Fibroblast of lung (primary cell): ENCODE measurements at places on chromosomes 4 and X. TPM values are rescaled to one million over a fixed set of nuclear protein-coding genes. Genes with fewer than 3 reads are reported as not detected.

DNA sequence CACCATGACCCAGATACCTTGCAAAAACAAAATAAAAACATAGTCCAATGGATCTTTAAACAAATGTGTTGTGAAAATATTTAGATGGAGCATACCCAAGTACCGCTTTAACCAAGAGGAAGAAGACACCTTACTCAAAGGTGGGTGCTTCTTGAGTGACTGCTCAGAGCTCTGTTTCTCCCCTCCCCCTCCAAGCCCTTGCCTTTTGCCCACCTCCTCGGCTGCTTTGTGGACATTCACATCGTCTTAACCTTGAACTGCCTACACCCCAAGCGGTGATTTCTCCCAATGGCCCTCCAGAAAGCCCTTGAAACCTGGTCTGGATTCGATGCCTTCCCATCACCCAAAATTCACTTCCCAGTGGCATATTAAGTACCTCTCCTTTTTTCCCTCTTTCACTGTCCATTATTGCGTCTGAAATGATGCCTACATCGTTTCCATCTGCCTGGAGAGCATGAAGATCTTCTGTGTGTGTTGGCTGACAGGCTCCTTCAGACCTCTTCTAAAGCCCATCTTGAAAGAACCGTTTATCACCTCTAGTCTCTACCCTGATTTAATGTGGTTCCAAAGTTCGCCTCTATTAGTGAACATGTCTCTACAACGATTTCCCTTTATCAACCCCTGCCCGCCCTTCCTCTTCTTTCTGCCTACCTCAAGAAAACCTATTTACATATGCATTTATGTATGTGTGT is 968 bp downstream of the GPRIN3 start:
- peaks cover 16% of the 10 kb centered on the region for H3K27me3 ChIP-seq
- H3K27ac ChIP-seq, result no peak overlapping the region
- H3K4me1 ChIP-seq, result no peaks in the 10 kb centered on the region
- H3K4me3 ChIP-seq, result no peak overlapping the region

- H3K4me3 ChIP-seq, result no peak overlapping the region
- H3K27me3 ChIP-seq, result no peaks in the 10 kb centered on the region
- no peak for DNase-seq
- no peak overlapping the region for H3K27ac ChIP-seq
- no peaks in the 10 kb centered on the region for H3K4me1 ChIP-seq
These were observed 41.1 kb upstream of the MGST2 start for GRCh38 chr4:139624441-139625092.

Gene TKTL2
- not detected in 2 replicates for total RNA-seq

GRCh38 chr4:73139991-73140390 is 70.5 kb upstream of the COX18 start:
- H3K27ac ChIP-seq, result no peak overlapping the region
- DNase-seq, result no peak
- H3K27me3 ChIP-seq, result no peaks in the 10 kb centered on the region
- H3K36me3 ChIP-seq, result peaks cover 11% of the 10 kb centered on the region
- H3K4me1 ChIP-seq, result no peaks in the 10 kb centered on the region

DNA sequence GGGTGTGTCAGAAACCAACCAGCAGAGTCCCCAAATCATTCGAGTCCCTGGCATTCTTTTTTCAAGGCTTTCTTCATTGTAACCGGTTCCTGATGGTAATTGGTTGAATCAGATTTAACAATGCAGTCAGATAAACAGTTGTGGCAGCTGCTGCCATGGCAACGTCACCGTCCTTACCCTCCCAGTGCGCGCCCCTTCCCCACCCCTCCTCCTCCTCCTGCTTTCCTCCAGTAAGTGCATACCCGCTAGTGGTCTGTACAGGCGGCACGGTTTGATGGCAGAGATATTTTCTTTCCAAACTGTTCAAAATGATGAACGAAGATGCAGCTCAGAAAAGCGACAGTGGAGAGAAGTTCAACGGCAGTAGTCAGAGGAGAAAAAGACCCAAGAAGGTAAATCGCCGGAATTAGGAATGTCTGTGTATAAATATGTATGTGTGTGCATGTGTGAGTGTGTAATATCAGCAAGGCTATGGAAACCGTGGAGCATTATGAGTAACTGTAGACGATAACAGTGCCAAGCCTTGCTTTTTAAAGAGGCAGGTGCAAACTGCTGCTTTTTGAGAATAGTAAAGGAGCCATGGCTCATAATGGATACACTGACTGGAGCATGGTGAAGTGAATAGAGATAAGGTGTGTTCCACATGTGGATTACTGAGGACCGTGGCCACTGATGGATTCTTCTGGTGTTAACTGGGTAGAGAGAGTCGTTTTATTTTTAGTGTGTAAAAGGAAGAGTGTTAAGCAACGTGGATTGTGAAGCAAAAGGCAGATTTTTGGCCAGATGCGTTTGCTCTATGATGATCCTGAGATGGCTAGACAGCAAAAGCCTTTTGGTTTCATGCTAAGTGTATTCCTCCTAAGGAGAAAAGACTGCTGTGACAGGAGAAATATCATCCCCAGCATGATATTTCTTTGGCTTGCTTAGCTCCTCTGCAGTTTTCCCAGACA is at the start of gene ANK2:
Gene ANK2, plus strand, starts transcription at position 233 of the 950 bp plus-strand sequence. Its CDS starts 76 bp downstream, at position 309.
- H3K4me3 ChIP-seq, result no peak within 1 kb of the TSS
- H3K36me3 ChIP-seq, result no peaks in the 10 kb centered on the region
- no peaks in the 10 kb centered on the region for H3K27me3 ChIP-seq

Gene KLB
- not detected in 2 replicates for total RNA-seq

- H3K27me3 ChIP-seq, result no peaks in the 10 kb centered on the region
- no peak overlapping the region for H3K27ac ChIP-seq
- H3K4me3 ChIP-seq, result no peak overlapping the region
These were observed 12.7 kb upstream of the CXCL8 start for GRCh38 chr4:73727685-73728084.

DNA sequence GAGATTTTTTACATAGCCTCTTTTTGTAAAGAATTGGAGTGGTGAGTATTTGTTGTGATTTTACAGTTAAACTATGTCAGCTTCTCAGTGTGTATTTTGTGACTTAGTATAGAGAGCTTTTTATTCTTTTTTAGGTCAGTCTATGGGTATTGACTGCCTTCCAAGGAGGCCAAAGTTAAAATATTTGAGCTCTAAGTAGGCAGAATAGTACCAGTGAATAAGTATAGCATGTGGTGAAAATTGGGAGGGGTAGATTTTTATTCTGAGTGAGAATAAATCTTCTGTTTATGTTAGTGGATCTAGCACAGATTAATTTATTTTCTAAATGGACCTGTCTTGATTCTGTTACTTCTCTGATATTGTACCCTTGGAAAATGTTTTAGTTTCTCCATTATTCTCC is 37.5 kb downstream of the HERC3 start:
- no peaks in the 10 kb centered on the region for H3K27me3 ChIP-seq
- H3K27ac ChIP-seq, result peak overlapping the region; percentile 77
- no peak overlapping the region for H3K4me3 ChIP-seq
- no peaks in the 10 kb centered on the region for H3K36me3 ChIP-seq

- H3K27ac ChIP-seq, result no peak overlapping the region
- peak; percentile 58 for DNase-seq
- H3K36me3 ChIP-seq, result no peaks in the 10 kb centered on the region
- H3K4me1 ChIP-seq, result no peaks in the 10 kb centered on the region
These were observed 124.4 kb downstream of the CHRDL1 start for GRCh38 chrX:110671068-110671803.

Gene RENBP
- 5.4 and 8.8 TPM in 2 replicates for total RNA-seq

- H3K27me3 ChIP-seq, result no peaks in the 10 kb centered on the region
- no peak overlapping the region for H3K27ac ChIP-seq
- no peak overlapping the region for H3K4me3 ChIP-seq
- DNase-seq, result no peak
These were observed 41.9 kb upstream of the ETNPPL start for GRCh38 chr4:108804648-108805273.

Gene RASGEF1B
- total RNA-seq, result 0.33 and 0.51 TPM in 2 replicates

Gene MAGEC2
- 0.17 TPM in 1 of 2 replicates, not detected in the other for total RNA-seq

Gene HTN3
- not detected in 2 replicates for total RNA-seq

DNA sequence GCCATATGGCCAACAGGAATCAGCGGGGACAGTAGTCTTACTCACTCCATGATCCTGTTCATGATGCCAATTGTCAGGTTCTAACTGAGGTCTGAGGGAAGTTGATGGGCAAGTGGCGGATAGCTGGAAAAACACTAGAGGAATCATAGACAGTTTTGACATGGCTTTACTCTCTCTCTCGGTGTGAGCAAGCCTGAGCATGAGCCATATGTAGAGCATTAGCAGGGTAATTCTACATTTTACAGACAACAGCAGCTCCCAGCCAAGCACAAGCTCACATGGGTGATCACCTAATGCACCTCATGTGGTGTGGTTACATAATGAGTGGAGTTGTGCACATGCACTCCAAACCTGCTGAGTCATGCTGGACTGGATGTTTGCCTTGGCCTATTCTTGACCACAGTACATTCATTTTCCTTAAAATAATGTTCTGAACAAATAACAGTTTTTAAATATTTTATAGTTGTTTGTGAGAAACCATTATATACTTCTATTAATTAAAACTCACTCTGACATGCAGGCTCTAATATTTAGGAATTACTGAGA is 429.2 kb downstream of the GPAT3 start:
- H3K4me1 ChIP-seq, result no peaks in the 10 kb centered on the region
- DNase-seq, result peak; percentile 72
- H3K27ac ChIP-seq, result no peak overlapping the region
- H3K4me3 ChIP-seq, result no peak overlapping the region
- no peaks in the 10 kb centered on the region for H3K27me3 ChIP-seq
- H3K36me3 ChIP-seq, result no peaks in the 10 kb centered on the region

- H3K27me3 ChIP-seq, result no peaks in the 10 kb centered on the region
- peaks cover 8% of the 10 kb centered on the region for H3K4me1 ChIP-seq
- DNase-seq, result peak; percentile 43
- H3K36me3 ChIP-seq, result no peaks in the 10 kb centered on the region
- no peak overlapping the region for H3K4me3 ChIP-seq
These were observed 337.7 kb upstream of the CTSO start for GRCh38 chr4:156291317-156291716.

GRCh38 chrX:69615779-69616456 is at the start of gene EDA:
TSS of gene EDA (plus strand) at chrX:69616113.
- DNase-seq, result peak; percentile 28
- H3K27me3 ChIP-seq, result no peaks in the 10 kb centered on the region
- no peaks in the 10 kb centered on the region for H3K4me1 ChIP-seq
- H3K36me3 ChIP-seq, result no peaks in the 10 kb centered on the region
